Activated CD4-positive, alpha-beta T cell treated with anti-CD3 and anti-CD28 coated beads for 36 hours (primary cell): ENCODE measurements at places on chromosomes 11 and 22.

- DNase-seq: no peak
Observed at GRCh38 chr11:36467916-36468315, 42.2 kb downstream of the TRAF6 start.

GRCh38 chr22:49548356-49549202, 279.1 kb downstream of the BRD1 start:
- no peak for DNase-seq

DNA sequence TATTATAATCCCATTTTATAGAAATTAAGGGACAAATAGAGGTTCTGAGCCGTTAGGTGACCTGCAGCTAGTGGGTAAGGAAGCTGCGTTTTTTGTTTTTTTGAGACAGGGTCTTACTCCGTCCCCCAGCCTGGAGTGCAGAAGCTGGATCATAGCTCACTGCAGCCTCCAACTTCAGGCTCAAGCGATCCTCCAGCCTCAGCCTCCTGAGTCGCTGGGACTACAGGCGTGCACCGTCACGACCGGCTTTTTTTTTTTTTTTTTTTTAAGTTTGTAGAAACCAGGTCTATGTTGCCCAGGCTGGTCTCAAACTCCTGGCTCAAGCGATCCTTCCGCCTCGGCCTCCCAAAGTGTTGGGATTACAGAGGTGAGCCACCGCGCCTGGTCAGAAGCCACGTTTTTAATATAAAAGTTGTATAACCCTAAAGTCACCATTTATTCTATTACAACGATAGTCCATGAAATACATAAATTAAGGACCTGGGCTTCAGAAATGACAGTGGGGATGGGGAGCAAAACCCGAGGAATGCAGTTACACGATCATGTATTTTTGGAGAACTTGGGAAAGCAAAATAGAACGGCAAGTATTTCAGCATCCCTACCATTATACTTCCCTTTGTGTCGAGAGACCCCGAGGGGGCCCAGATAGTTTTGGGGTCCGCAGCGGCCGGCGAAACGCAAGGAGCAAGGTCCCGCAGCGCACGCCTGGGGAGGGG, 638 bp downstream of the SAAL1 start:
- DNase-seq: no peak

- DNase-seq: no peak
Observed at GRCh38 chr11:74072286-74072685, 63.4 kb upstream of the UCP3 start.

DNA sequence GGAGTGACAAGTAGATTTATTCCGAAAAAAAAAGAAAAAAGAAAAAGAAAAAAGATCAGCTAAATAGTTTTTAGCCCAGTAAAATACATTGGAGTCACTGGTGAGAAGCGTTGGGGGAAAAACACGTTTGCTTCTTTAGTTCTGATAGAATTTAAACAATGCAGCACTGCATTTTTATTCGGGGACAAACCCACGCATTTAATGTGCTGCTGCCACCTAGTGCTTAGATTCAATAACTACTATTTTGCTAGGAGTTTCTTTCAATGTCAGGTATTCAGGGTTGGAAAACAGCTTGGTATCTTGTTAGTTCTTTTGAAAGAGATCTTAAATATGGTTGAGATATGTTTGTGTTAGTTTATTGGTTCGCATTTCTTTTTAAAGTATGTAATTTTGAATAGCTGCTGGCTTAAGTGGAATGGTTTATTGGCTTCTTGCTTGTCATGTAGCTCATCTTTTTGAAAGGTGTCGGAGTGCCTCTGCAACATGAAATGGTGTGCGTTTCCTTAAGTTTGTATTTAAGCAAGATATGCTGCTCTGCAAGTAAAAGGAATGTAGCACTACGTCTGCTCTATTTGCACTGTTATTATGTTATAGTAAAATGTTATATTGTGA, 41.9 kb downstream of the SVIP start:
- DNase-seq: peak; percentile 51

GRCh38 chr11:3222003-3222855, 3.6 kb upstream of the MRGPRG start:
- no peak for DNase-seq

GRCh38 chr11:88122956-88123355, 52.3 kb downstream of the RAB38 start:
- DNase-seq: no peak

DNA sequence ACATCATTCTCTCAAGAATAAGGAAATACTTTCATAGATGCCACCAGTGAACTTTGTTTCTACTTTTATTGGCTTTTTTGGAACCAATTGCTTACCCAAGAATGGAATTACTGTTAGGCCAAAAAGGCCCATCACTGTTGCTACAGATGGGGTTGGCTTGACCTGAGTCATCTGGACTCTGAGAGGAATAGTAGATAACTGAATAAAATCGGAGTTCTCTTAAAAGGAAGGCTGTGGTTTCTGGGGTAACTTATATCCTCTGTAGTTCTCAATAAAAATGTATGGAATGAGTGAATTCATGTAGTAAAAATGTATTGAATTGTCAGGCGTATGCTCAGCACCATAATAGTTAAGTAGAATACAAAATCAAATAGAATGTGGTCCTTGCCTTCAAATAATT, 56.6 kb downstream of the ARHGEF12 start:
- no peak for DNase-seq
